GM23338 (cell line): ENCODE measurements at places on chromosomes 11 and 22. TPM values are rescaled to one million over a fixed set of nuclear protein-coding genes. Genes with fewer than 3 reads are reported as not detected.
A peak's percentile ranks its signal among the peaks of the same experiment; 100 is the strongest.

- DNase-seq: peak; percentile 59
Measured at GRCh38 chr11:762421-763072, 14.7 kb downstream of the GATD1 start.

- DNase-seq: no peak
Measured at GRCh38 chr22:50694099-50694605, 21.5 kb downstream of the SHANK3 start.

DNA sequence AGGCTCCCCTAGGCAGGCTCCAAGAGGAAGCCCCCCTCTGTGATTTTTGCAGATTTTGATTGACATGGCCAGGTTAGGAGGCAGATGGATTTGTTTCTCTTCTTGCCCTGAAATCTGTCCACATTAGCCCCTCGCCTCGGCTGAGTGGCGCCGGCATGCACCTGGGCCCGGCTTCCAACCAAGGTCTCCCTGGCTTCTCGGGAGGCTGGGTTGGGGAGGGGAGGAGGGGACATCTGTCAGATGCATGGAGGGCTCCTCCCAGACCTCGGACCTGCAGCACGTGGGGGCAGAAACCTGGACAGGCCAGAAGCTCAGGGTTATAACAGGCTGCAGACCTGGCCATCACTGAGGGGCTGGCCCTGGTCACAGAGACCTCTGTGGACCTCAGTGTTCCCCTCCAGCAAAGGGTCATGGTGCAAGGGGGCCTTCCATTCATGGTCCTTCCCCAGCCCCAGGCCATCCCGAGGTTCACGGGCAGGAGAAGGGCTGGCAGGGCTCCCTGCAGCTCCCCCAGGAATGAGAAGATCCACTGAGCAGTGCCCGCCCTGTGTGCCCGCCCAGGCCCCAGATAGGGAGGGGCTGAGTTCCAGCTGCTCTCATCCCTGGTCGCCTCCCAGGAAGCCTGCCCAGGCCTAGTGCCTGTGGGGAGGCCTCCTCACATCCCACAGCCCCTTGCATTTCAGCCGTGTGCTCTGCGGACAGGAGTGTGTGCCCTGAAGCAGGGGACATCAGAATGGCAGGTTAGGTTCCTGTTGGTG lies 747.8 kb downstream of the BRD1 start:
- DNase-seq: no peak

GRCh38 chr22:42178910-42179519 lies 48.4 kb upstream of the CYP2D6 start:
- no peak for DNase-seq

- no peak for DNase-seq
Measured at GRCh38 chr11:116650052-116650451, 122.7 kb downstream of the BUD13 start.

DNA sequence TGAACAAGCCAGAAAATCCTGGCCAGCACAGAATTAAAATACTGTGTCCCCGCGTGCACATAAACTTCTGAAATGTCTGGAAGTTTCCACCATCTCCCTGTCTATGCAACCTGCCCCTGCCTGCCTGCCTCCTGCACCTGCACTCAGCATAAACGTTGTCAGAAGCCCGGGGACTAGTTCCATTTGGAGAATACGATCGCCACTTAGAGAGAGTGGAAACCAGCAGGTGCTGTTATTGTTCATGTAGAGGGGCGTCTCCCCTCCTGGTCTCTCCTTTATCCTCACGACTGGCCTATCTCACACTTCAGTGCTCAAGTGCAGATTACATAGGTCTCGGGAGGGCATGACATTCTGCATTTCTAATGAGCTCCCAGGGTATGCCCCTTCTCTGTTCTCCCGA lies 35.6 kb downstream of the MPPED1 start:
- no peak for DNase-seq

DNA sequence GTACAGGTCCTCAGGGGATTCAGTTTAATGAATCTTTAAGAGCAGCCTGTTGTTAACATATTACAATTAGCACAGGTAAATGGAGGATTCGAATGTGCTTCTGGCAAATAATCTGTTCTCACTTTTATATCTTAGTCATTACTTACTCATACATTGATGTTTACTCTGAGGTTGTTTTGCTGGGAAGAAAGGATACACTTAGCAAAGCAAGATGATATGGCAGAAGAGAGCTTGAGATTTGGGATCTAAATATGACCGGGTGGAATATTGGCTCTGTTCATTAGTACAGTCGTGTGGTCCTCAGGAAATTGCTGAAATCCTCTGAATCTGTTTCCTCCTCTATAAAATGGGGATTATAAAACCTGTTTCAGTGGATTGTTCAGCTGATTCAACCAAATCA lies 59.7 kb downstream of the SPON1 start:
- no peak for DNase-seq

The DRICH1 gene
- not detected in 2 replicates for total RNA-seq

DNA sequence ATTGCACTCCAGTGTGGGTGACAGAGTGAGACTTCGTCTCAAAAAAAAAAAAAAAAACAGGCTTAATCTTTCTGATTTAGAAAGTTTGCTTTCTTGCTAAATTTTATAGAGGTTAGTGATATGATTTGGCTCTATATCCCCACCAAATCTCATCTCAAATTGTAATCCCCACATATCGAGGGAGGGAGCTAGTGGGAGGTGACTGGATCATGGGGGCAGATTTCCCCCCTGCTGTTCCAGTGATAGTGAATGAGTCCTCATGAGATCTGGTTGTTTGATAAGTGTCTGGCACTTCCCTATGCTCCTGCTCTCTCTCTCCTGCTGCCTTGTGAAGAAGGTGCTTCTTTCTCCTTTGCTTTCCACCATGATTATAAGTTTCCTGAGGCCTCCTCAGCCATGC lies 90.9 kb downstream of the OSBP2 start:
- no peak for DNase-seq
